ENCODE measurements at places on chromosomes 2 and 18.

DNA sequence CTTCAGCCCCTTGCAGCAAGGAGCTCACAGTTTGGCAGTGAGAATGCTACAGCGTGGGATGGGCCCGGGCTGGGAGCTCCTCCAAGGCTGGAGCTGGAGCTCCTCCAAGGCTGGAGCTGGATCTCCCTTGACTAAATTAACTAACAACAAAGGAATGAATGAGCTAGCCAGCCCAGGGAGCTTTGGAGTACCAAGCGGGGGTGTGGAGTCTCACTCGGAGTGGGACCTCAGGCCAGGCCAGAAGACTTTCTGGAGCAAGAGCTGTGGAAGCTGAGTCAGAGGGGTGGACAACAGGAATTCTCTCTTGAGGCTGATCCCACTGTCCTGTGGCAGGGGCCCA, 244.7 kb upstream of the HS6ST1 start:
- DNase-seq: no peak

DNA sequence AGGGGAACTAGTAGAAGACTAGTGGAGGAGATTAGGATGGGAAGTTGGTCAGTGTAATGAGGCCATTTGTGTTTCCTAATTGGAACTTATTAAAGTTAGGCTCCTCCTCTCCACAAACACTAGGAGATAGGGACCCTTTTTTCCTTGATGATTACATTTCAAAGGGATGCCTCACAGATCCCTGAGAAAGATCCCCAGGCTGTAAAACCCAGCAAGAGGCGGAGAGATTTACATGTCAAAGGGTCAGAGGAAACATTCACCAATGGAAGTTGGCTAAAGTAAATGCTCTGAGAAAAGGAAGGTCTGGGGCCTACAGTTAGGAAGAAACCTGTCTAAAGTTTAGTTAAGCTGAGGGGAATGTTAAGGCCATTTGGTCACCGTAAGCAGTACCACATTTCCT, 1.4 kb upstream of the CCDC85A start:
- DNase-seq: no peak

GRCh38 chr2:3789256-3789655, 85.9 kb downstream of the DCDC2C start:
- peak; percentile 17 for DNase-seq

DNA sequence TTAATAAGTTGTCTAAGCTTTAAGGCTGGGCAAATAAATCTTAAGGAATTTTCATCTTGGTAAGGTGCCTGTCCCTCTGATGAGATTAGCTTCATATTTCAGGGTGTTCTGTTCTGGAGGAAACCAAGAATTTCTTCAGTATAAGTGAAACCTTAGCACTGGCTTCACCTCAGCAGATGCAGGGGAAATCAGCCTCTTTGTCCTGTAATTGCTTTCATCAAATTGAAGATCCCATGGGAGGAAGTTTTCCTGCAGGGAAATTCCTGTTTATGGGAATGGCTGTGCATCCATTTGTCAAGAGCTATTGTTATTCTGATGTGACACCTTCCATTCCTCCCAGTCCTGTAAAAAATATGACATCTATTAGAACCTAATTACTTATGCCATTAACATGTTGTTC, 174.5 kb downstream of the PTPRM start:
- DNase-seq: no peak

GRCh38 chr2:119469661-119470297, 38.1 kb downstream of the TMEM37 start:
- no peak for DNase-seq

GRCh38 chr18:79221136-79221535, 151.9 kb downstream of the ATP9B start:
- DNase-seq: no peak

DNA sequence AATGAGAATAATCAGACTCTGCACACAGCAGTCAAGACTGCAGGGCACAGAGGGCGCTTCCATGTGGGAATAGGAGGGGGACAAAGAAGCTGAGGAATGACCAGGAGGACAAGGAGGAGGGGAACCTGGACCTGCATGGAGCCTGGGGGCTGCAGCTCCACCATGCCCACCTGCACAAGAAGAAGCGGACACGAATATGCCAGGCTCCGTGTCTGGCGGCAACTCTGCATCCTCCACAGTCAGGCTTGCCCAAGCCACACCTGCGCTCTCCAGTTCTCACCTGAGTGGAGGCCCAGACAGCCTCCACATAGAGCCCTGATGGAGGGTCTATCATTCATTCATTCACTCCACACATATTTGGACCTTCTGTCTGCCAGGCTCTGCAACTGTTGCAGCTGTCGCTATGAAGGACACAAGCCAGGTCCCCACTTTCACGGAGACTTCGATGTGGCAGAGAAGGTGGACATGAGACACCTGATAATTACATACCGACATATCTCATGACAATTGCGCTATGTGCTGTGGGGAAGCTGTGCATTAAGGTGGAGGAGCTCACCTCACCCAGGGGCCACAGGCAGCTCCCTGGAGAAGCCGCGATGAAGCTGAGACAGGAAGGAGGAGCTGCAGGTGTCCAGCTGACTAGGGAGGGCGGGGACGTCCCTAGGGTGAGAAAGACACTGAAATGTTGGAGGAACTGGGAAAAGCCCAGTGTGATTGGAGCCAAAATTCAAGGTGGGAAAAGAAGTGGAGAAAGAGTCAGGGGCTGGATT, 159.2 kb downstream of the INHBB start:
- DNase-seq: no peak

DNA sequence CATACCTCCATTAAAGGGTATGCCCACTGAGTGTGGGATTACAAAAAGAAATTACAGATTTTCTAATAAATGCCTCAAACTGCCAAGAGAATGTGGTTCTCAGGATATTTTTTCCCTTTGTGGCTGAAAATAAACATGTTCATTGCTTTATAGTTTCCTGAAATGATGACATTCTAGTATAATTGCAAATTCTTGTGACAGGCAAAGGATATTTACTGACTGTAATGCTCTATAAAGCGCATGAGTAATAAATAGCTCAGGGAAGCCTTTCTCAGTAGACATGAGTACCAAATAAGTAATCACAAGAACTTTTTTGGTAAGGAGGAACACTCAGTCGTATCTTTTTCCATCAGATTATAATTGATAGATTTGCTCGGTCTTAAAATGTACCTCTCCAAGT, 72.3 kb downstream of the FTCDNL1 start:
- DNase-seq: no peak

DNA sequence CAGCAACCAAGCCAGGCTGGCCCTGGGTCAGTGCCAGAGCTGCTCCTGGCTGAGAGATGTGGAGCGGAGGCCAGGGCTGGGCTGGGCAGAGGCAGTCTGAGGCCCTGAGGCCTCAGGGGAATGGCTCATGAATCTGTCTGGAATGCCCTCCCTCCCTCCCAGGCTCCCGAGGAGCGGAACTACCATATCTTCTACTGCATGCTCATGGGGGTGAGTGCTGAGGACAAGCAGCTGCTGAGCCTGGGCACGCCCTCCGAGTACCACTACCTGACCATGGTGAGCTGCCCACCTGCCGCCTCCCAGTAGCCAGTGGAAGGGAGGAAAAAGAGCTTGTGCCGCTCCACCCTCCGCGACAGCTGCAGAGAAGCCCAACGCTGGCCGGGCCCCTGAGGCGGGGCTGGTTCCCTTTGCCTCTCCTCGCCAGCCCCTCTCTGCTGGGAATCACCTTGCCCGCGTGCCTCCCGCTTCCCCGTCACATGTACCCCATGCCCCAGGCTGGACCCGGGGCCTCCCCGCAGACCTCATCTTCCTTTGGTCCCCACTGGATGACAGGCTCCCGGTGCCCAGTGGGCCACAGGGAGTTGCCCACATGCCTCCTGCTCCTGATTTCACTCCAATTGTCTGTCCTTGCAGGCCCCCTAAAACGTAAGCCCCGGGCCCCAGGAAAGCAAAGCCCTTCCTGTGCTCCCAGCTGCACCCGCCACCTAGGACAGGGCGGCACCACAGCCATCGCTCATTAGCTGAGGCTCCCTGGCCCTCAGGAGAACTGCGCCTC, 41.1 kb downstream of the MYO7B start:
- peak; percentile 48 for DNase-seq

DNA sequence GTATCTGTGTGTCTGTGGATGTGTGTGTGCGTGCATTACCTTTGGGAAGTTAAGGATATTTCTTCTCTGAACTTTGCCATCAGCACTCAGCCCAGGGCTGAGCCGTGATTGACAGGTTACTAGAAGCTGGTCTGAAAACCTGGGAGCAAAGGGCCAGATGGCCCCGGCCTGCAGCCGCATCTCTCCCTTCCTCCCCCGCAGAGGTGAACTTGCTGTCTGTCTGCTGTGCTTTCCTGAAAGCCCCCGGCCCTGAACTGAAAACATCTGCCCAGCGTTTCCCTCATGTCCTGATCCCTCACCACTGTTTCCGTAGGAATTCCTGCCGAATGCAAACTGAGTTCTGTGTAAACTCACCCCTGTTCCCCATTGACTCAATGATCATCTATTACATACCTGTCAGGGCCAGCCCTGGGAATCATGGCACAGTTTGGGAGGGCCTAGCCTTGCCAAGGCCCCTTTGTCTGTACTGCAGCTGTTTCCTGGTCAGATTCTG, 45.8 kb downstream of the MYCN start:
- DNase-seq: no peak

GRCh38 chr2:216047397-216047796, 34.0 kb upstream of the MREG start:
- no peak for DNase-seq

- no peak for DNase-seq
Measured at GRCh38 chr18:5285326-5285725, 10.2 kb downstream of the ZBTB14 start.

GRCh38 chr2:196123679-196124373, 47.6 kb downstream of the STK17B start:
- DNase-seq: no peak

GRCh38 chr2:176094349-176094748, 1.8 kb downstream of the HOXD13 start:
- no peak for DNase-seq

DNA sequence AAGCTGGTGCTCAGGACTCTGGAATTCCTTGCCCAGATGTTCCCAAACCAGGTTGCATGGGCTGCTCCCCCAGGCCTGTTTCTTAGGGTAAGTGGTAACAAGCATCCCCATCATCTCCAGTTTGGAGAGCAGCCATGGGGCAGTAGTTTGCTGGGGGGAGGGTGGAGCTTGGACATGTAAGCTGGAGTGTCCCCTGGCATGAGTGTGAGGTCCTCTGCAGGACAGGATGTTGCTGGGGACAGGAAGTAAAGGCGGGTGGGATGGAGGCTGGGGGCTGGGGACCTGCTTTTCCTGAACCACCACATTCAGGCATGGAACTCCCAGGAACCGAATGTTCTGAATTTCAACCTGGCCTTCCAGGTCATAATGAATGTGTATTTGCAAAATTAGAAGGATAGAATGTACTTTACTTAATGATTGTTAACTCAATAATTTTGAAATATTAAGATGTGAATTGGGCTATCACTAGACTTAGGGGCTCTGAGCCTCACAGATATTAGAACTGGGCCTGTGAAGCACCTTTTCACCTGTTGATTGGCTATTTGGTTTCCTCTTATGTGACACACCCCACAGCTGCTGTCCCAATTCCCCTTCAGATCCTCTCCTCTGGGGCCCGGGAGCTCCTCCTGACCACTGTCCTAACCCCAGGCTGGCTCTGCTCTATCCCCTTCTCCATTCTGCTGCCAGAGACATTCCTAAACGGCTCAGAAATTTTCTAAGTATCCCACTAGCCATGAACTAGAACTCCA, 66.4 kb upstream of the EPAS1 start:
- no peak for DNase-seq

- no peak for DNase-seq
Measured at GRCh38 chr2:118709786-118710185, 137.7 kb downstream of the EN1 start.

DNA sequence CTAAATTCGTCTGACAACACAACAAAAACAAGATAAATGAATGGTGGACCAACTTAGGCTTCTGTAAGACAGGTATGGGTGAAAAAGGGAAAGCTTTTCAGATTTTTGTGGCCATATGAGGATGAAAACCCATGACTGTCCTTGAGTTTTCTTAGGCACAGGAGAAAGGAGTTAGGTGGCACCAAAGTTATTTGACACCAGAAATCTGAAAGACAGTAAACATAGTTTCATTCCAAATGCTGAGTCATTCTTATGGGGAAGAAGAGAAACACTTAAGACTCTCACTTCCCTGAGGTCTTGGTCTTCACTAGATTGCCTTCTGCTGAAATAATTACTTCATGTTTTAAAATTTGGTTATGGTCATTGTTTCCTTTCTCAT, 5.2 kb upstream of the GPD2 start:
- DNase-seq: no peak

- DNase-seq: no peak
Measured at GRCh38 chr2:164975891-164976290, 20.6 kb upstream of the SLC38A11 start.

DNA sequence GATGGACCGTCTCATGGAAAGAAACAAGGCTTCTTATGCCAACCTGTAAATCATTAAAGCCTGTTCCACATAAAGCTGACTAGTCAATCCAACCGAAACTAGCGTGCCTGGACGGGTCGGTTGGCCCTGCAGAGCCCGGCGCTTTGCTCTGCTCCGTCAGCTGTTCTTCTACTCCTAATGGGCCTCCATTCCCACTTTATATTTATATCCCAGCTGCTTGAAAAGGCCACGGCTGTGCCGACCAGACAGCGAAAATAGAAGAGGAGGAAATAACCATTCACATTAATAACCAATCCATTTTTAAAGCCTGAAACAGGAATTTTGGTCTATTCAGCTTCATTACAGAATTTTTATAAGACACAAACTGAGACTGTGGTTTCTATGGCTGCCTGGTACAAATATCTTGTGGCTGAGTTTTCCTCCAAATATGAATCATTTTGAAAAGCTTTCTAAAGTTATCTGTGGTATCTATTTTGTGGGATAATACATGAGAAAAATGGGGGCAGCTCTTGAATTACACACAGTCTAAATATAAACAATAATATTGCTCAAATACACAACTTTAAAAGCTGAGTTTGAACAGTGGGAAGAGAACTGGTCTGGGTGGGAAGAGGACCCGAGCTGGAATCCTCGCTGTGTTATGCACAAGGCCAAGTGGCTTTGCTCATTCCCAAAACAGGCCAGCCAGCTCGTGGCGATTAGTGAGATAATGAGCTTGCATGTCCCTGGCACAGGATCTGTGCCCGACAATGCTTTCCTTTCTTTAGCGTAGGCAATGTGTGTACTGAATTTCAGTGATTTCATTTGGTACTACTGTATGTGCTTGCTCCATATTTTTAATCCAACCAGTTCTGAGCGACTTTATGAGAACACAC, 10.5 kb upstream of the FAM124B start:
- DNase-seq: peak; percentile 30

GRCh38 chr2:240162531-240162930, 22.1 kb upstream of the OTOS start:
- DNase-seq: no peak

GRCh38 chr18:49162226-49162864, 211.6 kb upstream of the SMAD7 start:
- no peak for DNase-seq

DNA sequence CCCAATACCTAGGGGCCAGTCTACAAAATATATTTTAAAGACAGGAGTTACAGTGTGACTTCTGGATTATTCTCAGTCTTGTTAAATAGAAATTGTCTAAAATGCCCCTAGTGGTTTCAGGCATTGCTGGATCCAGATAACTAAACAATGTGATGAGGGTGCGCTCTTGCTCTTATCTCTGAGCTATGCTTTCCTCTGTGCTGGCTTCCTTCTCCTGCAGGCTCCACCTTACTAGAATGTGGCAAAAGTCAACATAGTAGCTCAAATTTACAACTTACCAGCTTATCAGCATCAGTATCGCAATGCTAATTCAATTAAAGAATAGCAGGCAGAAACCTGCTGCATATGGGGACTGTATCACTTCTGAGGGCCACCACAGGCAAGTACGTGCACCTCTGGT, 61.3 kb upstream of the RNU4ATAC start:
- DNase-seq: no peak
